SJCRH30 (cell line): ENCODE measurements at places on chromosomes 7 and 10.

DNA sequence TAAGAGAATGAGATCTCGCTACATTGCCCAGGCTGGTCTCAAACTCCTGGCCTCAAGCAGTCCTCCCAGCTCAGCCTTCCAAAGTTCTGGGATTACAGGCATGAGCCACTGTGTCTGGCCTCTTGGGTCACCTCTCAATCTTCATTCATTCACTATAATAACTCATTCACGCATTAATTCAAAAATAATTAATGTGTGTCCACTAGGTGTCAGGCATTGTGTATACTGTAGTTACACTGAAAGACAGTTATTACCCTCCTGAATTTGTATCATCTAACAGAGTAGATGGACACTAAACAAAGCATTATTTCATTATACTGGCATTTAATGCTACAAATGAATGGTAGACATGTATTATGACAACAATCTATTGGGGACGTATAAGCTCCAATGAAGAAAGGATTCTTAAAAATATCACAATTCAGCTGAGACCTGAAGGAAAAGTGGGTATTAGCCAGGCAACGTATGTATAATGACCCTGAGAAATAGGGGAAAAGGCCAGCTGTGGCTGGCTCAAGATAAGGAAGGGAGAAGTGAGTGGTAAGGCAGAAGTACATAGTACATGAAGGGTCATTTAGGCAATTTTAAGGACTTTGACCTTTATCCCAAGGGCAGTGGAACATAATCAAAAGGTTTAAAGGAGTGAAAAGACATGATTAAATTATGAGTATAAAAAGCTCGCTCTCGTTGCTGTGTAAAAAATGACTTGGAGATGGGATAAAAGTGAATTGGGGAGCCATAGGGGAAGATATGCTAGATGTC, 150.7 kb downstream of the BTAF1 start:
- DNase-seq, result no peak

DNA sequence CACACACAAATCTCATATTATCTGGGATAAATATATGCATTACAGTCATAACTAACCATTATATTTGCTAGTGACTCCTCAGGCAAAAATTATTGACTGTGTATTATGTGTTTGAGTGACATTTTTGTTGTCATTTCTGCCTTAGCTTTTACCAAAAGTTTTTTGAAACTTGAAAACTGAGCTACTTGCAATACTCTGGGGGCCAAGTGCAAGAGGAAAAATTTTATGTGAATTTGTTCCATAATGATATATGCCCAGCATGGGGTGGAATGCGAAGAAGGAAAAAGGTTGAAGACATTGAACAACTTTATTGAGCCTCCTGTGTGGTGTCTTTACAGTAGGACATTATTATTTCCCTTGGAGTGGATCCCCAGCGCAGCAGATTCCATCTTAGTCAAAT, 176.8 kb upstream of the FERD3L start:
- no peak for DNase-seq

- DNase-seq, result no peak
Measured at GRCh38 chr10:94349327-94349726, 13.4 kb downstream of the NOC3L start.

DNA sequence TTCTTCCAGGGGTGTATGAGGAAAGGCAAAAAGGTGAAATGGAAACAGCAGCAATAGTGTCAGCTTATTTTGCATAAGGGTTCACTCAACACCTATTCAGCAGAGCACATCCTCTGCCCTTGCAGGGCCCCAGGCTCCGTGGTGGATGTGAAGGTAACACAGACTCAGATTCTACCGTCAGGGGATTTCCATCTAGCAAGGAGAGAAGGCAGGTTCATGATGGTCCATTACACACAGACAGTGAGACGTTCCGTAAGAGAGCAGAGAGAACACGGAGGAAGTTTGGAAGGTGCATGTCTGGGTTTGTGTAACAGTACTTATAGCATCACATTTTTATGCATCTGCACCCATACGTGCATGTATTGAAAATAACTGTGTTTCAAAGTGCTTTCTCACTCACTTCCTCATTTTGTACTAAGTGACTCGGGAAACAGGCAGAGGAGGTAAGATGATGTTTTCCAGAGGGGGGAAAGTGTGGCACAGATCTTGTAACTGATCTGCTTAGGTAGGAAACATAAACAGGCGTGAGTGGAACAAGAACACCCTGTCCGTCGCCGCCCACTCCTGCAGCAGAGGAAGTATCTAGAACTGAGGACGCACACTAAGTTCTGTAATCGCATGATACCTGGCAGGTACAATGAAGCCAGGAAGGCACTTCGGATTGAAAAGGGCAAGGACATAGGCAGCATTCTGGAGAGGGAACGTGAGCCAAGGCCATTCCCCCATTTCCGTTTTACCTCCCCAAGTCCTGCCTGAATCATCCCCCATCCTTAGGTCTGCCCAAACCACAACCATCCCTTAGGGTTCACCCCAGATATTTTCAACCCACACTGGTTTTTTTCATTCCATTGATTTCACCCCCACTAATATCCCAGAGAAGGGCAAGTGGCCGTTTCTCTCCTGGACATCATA, 1.0 kb upstream of the ENO4 start:
- DNase-seq, result no peak

- DNase-seq, result no peak
Measured at GRCh38 chr10:73914036-73914435, 3.1 kb downstream of the PLAU start.

GRCh38 chr7:144408121-144408520, 4.6 kb upstream of the NOBOX start:
- no peak for DNase-seq

GRCh38 chr10:114384181-114384580, 20.1 kb downstream of the AFAP1L2 start:
- peak; percentile 56 for DNase-seq

DNA sequence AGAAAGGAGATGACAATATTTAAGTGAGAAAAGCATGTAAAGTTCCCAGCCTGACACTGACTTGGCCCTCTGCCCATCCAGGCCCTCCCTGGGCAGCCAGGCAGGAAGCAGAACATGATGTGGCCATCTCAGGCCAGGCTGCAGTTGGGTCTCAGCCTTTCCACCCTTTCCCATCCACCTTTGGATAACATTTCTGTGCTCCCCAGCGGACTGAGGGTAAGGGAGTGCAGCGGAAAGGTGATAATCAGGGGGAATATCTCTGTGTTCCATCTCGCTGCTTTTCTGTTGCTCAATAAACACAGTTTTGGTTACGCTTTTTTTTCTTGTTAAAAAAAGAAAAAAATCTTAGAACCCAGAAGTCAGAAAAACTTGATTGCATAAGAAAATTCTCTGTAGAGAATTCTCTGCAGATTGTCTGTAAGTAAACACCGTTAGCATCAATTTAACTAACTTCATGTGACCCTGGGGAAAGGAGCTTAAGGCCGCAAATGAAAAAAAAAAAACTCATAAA, 37.2 kb upstream of the TARP start:
- DNase-seq, result no peak

DNA sequence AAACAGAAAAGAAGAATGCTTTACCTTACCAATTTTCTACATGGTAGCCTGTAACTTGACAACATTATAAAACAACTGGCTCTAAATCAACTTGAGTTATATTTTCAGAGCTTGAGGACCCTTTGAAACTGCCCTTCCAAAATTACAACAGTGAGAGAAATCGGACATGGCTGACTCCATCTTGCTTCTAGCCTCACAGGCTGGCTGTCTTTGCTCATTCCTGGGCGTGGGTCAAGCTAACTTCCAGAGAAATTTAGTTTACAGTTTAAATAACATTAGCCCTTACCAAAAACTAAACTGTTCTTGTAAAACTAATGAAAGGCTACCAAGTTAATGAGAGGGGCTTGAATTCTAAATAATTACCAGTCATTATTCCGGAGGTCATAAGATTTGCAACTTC, 183.4 kb downstream of the AKR1D1 start:
- no peak for DNase-seq

DNA sequence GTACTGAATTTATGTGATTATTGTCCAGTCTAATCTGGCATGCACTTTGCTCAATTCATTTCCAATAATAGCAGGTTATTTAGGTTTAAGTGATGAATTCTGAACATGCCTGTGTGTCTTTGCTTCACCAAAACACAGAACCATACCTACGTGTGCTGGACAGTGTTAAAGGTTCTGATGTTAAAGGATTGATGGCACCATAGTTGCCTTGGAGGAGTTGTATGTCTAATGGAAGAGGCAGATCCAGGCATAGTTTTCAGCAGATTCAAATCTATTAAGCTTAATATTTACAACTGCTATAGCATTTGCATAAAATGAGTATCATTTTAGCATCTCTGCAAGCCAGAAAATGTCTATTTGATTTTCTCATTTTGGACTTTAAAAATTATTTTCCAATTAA, 28.0 kb upstream of the UMAD1 start:
- DNase-seq, result no peak

DNA sequence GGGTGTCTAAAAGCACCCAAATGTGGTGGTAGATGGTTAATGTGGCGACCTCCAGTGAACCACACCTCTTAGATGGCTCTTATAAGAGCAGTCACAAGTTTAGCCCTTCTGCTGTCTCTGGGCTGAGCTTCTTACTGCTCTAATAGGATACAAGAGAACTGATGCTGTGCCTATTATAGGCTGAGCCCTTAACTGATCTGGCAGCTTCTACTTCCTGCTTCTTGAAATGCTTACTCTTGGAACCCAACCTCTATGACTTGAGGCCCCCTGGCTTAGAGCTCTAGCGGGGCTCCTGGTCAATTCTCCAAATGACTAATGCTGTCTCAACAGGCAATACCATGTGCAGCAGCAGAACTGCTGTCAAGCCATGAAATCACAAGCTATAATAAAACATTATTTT, 35.0 kb upstream of the LSM8 start:
- DNase-seq, result no peak

DNA sequence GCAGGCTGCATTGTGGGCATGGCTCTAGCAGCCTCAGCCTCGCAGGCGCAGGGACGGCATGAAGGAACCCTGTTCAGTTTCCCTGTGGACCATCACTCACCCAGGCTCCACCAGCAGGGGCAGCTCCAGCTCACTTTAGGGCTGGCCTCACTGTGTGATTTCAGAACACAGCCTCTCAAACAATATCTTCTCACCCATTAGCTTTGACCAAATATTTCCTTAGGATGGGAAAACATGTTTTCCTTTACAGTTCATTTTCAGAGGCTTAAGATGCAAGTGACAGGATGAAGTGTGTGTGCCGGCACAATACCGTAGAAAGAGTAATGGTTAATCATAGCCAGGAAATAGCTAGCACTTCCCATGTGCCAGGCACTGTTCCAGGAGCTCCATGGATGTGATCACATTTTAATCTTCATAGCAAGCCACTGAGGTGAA, 58.2 kb downstream of the LANCL2 start:
- DNase-seq, result no peak

DNA sequence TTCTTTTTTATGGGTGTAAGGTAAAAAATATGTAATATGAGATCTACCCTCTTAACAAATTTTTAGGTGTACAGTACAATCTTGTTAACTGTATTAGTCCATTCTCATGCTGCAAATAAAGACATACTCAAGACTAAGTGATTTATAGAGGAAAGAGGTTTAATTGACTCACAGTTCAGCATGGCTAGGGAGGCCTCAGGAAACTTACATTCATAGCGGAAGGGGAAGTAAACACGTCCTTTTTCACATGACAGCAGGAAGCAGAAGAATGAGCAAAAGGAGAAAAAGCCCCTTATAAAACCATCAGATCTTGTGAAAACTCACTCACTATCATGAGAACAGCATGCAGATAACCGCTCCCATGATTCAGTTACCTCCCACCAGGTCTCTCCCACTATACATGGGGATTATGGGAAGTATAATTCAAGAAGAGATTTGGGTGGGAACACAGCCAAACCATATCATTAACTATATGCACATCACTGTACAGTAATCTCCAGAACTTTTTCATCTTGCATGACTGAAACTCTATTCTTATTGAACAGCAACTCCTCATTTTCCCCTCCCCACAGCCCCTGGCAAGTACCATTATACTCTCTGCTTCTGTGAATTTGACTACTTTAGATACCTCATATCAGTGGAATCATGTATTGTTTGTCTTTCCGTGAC, 127.4 kb downstream of the WNT2 start:
- peak; percentile 10 for DNase-seq

GRCh38 chr7:55104123-55104522, 85.3 kb downstream of the EGFR start:
- no peak for DNase-seq

DNA sequence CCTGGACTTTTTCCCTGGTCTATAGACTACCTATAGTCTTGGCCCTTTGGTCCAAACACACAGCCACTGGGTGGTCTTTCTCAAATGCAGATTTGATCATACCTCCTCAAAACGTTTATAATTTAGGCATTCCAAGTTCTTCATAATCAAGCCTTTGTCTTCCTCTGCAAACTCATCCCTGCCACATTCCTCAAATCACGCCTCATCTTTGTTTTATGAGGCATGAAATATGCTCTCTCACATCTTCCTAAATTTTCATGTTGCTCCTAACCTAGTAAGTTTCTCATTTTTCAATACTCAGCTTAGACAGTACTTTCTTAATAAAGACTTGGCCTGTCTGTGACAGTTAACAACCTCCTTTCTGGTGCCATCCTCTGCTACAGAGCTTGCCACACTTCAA, 10.9 kb upstream of the HERC4 start:
- no peak for DNase-seq

DNA sequence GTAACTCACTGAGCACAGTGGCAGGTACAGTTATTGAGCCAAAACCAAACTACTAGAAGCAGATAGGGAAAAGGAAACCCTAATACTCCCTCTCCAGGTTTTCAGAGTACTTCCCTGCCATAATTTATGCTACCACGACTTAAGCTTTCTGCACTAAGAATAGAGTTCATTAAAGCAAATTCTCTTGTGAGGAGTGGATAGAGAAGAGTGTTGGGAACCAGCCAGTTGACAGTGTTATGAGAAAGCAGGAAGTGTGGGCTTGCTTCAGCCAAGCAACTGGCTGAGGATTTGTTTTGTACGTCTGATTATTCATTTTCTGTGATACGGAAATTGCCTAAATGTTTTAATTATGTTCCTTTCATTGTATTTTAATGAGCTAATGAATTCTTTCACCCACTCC, 280.5 kb downstream of the KIF20B start:
- DNase-seq, result no peak

- no peak for DNase-seq
Measured at GRCh38 chr10:126840576-126841135, 64.6 kb upstream of the DOCK1 start.

- no peak for DNase-seq
Measured at GRCh38 chr10:98825741-98826140, 379.0 kb upstream of the HPS1 start.

GRCh38 chr7:154928136-154929005, 74.6 kb downstream of the PAXIP1 start:
- DNase-seq, result peak; percentile 37

DNA sequence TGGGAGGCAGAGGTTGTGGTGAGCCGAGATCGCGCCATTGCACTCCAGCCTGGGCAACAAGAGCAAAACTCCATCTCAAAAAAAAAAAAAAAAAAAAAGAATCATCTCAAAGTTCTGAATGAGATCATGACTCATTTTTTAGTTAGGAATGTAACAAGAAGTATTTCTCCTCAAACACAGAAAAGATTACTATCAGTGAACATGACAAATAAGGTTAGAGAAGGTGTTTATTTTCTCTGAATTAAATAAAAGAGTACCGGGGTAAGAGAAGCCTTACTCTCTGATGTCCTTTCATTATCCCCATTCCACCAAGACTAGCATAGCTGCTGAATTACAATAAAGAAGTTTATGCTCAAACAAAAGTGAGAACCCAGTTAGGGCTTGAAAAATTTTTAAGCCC, 50.1 kb downstream of the IPMK start:
- no peak for DNase-seq

- no peak for DNase-seq
Measured at GRCh38 chr10:497898-498451, 191.5 kb downstream of the DIP2C start.

GRCh38 chr10:37710831-37711616, 146.4 kb downstream of the ZNF248 start:
- DNase-seq, result no peak
